ENCODE measurements at places on chromosomes 7 and 10.

DNA sequence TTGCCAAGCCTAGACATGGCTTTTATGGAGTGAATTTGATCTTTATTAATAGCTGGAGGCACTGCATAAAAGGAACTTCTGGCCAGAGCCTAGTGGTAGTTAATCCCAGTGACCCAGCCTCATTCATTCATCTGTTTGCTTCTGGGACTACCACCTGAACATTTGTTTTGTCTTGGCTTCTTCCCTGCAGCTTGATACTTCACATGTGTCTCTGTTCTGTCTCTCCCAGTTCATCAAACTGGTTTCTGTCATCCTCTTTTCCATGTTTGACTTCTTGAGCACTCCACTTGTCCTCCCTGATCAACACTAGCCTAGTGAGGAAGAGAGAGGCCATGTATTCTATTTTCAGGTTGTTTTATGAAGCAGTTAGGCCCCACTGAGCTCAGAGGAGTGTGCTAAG is 163.6 kb downstream of the NRG3 start:
- no peak for DNase-seq

DNA sequence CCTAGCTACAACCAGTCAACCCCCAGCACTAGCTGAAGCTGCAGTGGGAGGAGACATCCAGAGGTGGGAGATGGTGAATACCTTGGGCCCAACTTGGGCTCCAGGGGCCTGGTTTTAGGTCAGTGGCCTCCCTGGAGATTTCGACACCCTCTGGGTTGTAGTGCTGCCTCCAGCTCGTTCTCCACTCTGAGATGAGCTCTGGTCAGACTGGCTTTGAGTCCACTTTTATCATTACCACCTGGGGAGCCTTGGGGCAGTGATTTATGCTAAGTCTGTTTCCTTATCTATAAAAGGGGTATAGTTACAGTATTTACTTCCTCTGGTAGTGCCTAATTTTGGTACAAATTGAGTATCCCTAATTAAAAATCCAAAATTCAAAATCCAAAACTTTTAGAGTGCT is 22.8 kb downstream of the PPIA start:
- DNase-seq = no peak

DNA sequence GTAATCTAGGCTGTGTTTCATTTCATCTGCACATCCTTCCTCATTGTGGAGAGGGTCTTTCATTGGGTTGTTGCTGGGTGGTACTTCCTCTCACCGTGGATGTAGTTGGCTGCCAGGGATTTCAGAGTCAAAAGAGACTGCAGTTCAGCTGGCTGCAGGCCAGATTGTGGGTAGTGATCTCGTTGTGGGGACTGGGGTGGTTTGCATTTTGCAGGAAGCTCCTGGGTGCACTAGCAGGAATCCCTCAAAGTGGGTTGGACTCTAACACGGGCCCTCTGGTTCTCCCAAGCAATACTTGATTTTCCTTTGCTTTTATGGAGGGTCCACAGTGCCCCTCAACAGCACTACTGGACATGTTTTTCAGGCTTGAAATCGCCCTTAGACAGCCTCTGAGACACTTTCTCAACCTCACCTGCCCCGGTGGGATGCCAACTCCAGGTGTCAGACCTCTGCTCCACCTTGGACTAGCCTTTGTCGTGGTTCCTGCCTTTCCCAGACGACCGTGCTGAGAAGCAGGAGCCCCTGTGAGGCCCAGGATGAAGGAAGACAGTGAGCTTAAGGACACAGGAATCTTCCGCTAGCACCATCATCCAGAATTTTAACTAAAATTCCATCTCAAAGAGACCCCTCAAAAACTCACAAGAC is 23.9 kb upstream of the ZNF273 start:
- DNase-seq = no peak

DNA sequence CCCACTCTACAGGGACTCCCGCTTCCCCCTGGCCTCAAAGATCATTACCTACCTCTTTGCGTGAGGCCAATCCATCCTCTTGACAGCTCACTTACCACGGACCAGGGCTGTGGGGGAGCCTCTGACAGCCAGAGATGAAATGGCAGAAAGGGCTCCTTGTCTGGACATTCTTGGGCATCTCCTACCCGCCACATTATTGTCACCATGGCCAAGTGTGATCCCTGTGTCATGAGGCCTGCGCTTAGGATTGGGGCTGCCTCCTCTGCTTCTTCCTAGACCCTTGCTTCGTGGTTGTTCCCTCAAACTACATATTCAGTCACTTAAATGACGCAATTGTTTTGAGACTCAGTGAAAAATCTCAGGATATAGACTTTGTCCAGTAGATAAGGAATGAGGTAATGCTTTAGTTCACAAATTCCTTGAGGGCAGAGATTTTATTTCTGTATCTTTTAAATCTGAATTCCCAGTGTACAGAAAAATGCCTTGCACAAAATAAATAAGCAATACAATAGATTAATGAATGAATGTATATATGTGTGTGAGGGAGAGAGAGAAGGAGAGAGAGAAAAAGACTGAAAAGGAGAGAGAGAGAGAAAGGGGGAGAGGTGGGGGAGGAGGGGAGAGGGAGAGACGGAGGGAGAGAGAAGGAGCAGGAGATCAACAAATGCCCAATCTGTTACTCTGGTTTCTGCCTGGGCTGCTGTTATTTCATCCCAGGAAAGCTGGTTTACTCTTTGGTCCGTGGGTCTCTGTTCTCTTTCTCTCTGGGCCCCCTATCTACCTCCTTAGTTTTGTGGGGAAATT is 159.0 kb downstream of the PLXNA4 start:
- DNase-seq = no peak

GRCh38 chr10:101284101-101284743 is 55.0 kb upstream of the LBX1 start:
- no peak for DNase-seq

GRCh38 chr7:85095366-85095765 is 91.5 kb downstream of the SEMA3D start:
- DNase-seq = no peak

GRCh38 chr7:786472-787255 is 45.6 kb upstream of the SUN1 start:
- DNase-seq = peak; percentile 56

DNA sequence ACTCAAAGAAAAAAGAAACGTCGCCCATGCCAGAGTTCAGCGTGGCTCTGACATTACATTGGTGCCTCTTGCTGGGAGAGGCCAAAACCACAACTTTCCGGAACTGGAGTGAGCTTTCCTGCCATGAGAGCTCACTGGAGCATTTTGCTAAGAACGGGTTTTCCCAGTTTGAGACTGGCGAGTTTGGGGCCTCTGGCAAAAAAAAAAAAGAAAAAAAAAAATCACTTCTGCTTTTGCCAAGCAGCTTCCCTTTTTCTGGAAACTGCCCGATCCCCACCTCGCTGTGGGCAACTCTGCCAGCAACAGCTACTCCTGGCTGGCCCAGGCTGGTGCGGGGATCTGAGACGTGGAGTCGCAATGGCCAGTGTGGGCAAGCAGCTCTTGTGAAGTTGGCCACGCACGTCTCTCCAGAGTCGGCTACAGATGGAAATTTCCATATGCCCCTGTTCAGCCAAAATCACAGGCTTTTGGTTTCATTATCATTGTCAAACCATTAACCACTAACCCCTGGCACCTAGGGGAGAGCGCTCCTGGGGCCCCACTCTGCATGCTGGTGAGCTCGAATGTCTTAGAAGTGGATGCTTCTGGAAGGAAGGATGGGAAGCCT is 25.7 kb downstream of the PRKAG2 start:
- peak; percentile 65 for DNase-seq

GRCh38 chr10:9833942-9834341 is 1183.7 kb upstream of the CELF2 start:
- no peak for DNase-seq

- DNase-seq = no peak
Measured at GRCh38 chr7:89618274-89618673, 536.0 kb upstream of the STEAP1 start.

DNA sequence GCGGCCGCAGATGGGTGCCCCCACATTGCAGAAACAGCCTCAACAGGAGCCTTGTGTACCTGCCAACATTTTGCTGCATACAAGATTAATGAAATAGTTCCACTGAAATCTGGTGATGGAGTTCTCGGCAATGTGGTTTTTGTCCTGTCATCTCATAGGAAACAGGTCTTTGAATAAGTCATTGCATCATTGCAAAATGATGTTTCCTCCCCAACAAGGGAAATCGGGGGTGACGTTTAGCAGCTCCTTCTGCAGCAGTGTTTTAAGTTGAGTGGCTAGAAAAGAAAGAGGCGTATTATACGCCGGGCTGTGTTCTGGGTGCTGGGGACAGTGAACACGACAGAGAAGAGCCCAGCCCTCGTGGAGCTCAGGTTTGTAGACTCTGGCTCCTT is 177.0 kb downstream of the PRKAG2 start:
- DNase-seq = no peak

DNA sequence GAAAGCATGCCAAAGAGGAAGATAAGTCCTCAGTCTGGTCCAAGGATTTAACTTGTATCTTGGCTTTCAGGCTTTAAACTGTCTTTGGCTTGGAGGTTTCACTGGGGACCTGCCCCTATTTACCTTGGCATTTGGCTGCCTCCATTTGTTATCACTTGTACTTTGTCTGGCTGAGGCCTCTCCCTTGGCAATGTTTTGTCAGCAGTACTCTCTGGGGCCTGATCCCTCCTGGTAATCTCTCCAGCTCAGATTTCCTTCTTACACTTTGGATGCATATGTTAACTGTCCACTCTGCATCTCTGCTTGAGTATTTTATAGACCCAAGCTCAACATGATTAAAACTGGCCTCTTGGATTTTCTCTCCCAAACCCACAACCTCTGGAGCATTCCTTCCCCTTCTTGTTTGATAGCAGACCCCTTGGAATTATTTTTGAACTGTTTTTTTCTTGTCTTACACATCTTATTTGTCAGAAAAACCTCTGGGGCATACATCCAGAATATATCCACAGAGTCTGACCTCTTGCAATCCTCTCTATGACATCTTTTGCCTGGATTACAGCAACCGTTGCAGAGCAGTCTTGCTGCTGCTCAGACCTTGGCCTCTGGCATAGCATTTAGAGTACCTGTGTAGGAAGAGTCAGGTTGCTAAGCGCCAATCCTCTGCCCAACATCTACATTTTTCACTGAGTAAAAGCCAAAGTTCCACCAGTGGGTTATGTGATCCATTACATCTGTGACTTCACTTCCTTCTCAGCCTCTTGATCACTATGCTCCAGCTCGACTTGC is 35.2 kb downstream of the ZNF487 start:
- no peak for DNase-seq

DNA sequence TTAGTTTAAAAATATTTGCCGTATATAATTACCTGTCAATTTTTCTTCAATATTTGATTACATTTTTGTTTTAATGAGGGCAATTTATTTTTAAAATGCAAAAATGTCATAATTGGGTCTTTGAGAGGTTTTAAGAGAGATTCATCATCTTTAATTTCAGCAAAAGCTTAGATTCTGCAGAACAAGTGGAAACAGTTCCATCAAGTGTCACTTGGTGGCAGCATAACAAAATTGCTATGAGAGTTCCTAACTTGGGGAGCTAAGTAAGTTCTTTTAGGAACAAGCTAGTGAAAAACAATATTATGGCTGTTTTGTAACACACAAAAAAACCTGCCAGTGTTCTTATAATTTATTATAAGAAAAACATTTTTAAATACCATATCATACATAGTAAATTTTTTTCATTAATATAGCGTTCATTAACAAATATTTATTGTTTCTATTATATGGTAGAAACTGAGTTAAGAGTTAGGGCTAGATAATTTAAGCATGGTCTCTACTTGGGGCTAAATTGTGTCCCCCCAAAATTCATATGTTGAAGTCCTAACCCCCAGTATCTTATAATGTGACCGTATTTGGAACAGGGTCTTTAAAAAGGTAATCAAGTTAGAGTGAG is 155.2 kb downstream of the MAGI2 start:
- no peak for DNase-seq

- no peak for DNase-seq
Measured at GRCh38 chr7:108030516-108030915, 27.6 kb upstream of the LAMB1 start.

- no peak for DNase-seq
Measured at GRCh38 chr10:124827474-124827873, 25.9 kb downstream of the ABRAXAS2 start.

- DNase-seq = no peak
Measured at GRCh38 chr7:13991791-13992595, 2.5 kb upstream of the ETV1 start.

Data from CD4-positive, alpha-beta T cell treated with Interleukin-15 for 1 hour (primary cell).